ENCODE measurements at places on chromosomes 12 and 14.

DNA sequence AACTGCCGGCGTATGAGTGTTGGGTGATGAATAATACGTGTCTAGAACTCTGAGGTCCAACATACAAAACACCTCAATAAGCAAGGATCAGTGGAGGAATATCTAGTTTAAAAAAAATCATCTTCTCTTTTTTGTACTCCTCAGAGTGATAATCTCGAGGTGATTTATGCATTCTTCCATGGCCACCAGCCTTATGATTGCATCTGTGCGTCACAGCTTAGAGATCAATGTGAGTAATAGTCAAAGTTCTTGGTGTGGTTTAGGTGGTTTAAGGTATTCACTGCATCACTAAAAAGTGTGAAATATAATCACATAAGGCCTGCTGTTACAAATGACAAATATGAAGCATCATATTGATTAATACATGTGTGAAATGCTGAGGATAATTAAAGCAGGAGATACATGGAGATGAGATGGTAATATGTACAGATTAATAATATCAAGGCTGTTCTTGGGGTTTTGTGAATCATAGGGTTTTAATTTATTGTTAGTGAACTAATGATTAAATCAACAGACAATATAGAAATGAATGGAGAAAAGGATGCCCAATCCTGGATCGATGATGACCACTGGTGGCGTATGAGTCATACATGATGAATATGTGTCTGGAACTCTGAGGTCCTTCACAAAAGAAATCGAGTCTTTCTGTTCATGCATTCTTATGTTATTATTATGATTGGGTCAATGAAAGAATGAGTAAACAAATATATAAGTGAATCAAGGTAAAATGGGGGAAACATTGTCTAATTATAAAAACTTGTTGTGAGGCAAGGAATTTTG lies 68.8 kb upstream of the RTL1 start:
- DNase-seq, result no peak

GRCh38 chr14:29518335-29518734 lies 409.3 kb downstream of the PRKD1 start:
- DNase-seq, result peak; percentile 1

DNA sequence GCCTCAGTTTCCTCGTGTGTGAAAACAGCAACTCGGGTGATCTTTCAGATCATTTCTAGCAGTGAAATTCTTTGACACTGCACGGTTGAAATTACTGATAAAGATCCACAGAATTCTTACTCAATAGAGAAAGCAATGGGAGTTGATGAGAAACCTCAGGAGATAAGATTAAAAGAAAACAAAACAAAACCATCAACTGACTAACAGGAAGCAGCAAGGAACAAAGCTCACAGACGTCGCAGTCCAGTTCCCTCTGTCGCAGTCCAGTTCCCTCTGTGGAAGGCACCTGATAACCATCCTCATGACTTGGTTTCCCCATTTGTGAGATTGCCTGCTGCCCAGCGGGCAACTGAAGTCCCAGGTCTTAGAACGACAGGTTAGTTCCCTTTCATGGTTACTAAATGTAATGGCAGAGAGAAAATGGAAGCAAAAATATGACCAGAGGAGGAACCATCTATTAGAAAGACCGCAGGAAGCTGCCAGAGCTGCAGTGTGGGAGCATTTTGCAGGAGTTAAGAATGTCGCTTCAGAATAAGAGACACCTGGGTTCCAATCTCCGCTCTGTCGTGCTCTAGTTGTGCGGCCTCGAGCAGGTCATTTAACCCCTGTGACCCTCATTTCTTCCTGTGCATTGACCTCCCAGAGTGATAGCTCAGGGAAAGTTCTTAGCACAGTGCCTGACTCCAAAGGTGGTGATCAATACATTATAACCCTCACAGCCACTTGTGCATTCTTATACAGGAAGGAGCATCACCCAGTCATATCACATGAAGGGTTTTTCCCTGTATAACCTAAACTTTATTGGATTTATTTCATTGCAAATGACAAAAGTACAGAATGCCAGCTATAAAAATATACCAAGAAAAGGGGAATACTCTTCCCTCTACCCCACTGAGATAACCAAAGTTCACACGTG lies 5.1 kb upstream of the MED13L start:
- no peak for DNase-seq

DNA sequence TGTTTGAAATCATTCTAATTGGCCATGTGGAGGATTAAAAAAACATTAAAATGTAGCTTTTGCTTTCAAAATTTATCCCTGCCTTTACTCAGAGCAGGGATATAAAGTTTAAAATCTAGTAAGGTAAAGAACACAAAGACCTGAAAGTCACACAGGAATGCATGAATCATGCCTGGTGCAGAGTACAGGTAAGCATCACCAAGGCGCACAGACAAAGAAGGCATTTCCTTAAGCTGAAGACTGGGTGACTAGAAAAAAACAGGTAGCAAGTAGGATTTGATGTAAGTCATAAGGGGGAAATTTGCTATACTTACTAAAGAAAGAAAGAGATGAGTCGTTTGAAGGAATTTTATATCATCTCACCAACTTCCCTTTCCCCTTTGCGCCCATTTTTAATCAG lies 405.6 kb downstream of the GXYLT1 start:
- no peak for DNase-seq

DNA sequence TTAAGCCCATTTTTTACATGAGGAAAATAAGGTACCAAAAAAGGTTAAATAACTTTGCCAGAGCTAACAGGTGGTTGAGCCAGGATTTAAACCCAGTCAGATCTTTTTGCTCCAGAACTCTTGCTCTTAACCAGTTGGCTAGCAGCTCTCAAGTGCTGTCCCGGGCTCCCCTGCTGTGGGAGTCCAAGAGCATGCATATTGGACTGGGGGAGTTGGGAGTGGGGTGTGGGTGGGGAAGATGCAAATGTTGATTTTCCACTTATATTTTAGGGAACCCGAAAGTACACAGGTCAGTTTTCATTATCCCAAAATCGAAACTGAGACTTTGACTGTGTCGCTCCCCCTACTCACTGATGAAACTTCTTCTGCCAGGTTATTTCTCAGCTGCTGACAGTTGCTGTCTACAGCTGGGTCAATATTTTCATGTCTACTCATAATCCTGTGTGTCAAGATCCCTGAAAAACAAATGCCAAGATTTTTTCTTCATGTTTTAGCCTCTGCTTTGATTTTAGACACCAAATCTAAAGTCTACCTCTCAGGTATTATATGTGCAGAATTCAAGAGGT lies 172.3 kb upstream of the TMPO start:
- DNase-seq, result no peak
